NCI-H187 (cell line): ENCODE measurements at places on chromosomes 3 and 15.

DNA sequence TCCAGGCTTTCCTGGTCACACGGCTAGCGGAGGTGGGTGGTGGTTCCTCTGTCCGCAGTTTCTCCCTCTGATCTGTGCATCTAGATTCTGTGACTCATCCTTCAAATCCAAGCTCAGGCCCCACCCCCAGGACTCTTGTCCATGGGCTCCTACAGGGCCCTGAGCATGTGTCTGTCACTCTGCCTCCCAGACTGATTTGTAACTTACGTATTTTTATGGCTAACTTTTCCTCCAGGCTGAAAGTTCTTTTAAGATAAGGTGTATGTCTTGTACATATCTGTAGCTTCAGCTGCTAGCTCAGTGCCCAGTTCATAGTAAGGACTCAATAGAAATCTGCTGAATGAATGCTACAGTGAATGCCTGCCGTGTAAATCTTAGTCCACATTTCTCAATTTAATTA lies 8.0 kb downstream of the ESYT3 start:
- no peak for DNase-seq

DNA sequence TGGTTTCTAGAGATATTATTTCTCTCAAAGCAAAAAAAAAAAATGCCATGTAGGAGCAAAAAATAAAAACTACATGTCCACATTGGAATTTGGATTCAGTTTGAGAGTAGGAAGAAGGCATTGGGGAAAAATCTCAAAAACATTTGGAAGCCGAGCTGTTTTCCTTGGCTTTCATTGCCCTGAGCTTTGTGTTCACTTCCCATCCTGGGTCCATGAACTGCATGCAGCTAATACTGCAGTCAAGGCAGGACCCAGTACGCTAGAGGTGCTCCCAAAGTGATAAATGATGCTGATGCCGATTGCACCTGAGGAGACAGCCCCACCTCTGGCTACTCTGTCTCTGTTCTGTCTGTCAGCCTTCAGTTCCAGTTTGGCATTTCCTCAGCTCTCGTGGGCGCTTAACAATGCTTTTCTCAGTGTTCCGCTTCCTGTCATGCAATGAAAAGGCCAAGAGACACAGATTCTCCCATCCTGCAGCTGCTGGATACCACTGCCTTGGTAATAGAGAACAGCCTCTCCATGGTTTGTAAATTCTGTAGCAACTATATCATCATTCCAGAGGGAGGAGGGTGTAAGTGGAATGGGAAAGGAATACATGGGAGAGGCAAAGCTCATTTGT lies 181.8 kb downstream of the RYR3 start:
- no peak for DNase-seq

DNA sequence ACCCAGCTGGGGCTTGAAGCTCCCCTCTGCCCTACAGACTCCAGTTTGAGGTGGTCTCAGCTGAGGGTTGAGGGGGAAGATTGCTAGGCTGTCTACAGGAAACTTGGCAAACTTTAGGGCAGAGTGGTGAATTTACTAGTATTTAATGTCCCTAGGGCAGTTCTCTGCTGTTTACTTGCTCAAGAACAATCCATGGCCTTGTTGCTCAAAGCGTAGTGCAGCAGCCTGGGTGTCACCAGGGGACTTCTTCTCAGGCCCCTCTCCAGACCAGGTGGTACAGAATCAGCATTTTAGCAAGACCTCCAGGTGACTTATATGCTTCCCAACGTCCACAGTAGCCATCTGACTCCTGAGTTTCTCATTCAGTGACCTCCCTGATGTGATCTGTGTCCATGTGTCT lies 188.9 kb downstream of the NR1D2 start:
- DNase-seq = no peak

GRCh38 chr15:74333662-74334061 lies 33.8 kb downstream of the CYP11A1 start:
- DNase-seq = no peak

DNA sequence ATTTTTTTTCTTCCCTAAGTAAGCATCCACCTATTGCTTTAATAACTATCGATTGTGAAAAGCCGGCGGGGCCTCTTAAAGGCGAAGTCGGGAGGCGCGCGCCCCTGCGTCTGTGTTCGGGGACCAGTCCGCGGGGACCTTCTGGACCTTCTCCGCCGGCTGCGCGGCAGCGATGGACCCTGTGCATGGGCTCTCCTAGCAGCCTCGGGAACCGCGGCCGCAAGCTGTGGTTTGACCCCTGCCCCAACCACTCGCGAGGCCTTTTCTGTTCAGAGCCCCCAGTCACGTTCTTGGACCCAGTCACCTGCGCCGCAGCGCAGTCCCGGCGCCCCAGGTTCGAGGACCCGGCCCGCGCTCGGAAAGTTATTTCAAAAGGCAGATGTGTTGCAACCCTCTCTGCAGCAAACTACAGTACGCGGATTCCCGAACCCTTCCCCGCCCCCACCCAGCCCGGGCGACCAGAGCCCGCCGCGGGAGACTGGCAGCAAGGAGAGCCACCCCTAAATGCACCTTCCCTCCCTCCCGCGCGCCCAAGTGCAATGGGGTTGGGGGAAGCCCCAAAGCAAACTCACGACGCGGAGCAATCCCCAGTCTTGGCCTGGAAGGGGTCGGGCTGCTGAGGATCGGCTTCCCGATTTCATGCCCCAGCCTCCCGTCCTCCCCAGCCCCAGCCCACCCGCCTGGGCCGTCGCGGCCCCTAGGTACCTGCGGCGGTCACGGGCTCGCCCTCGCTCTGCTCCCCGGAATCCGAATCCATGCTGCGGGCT lies 684 bp downstream of the TNFAIP8L3 start:
- no peak for DNase-seq

DNA sequence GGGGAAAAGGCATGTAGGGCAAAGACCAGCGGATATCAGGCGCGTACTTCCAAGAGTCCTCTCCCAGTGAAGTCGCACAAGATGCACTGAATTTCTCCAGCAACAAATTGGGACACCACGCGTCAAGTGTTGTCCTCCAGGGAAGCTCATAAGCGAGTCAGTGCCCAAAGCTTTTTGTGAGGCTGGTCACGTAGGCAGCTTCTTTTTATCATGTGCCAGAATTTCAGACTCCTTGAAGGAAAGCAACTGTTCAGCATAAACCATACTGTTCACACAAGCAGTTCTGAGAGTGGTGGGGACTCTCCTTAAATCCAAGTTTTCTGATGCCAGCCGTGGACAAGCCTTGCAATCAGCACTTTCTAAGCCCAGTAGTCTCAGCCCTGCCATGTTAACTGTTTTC lies 10.1 kb upstream of the FSTL1 start:
- DNase-seq = no peak

DNA sequence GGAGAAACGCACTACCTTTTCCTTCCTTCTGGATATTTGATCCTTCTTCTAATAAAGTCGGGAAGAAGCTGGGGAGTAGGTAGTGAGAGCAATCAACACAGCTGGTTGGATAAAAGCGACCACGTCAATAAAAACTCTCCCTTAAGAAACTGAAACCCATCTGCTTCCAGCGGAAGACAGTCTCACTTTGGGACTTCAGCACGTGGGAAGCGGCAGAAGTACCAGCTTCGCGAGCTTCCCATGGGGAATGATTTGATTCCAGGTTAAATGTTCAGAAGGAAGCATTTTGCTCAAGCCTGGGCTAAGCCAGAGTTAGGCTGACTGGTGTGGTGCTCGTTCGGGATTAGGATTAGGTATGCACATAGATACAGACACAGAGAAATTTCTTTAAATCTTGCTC lies 262.3 kb upstream of the LYSMD4 start:
- no peak for DNase-seq
